ENCODE measurements at places on chromosomes 3 and 15.

- H3K4me1 ChIP-seq = peaks cover 23% of the 10 kb centered on the region
- no peak for DNase-seq
- no peak overlapping the region for H3K4me3 ChIP-seq
- no peaks in the 10 kb centered on the region for H3K27me3 ChIP-seq
- no peaks in the 10 kb centered on the region for H3K36me3 ChIP-seq
- no peak overlapping the region for H3K27ac ChIP-seq
These were observed 148.1 kb downstream of the NEK11 start for GRCh38 chr3:131174752-131175151.

DNA sequence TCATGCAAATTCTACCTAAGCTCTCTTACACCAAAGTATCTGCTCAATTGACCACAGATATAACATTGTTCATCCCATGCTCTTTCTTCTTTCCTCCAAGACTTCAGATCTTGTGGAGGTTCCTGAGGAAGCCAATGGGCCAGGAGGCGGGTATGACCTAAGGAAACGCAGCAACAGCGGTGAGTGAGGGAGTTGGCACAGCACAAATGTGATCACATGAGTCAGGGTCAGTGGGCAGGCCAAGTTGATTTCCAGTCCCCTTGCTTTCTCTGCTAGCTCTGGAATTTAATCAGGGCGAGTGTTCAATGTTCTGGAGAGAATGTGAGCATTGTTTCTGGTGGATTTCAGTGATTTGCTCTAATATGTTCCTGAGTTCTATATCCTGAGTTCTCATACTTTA, 112.7 kb downstream of the STAC start:
- no peak overlapping the region for H3K4me3 ChIP-seq
- DNase-seq = no peak
- H3K36me3 ChIP-seq = no peaks in the 10 kb centered on the region
- H3K27me3 ChIP-seq = no peaks in the 10 kb centered on the region

DNA sequence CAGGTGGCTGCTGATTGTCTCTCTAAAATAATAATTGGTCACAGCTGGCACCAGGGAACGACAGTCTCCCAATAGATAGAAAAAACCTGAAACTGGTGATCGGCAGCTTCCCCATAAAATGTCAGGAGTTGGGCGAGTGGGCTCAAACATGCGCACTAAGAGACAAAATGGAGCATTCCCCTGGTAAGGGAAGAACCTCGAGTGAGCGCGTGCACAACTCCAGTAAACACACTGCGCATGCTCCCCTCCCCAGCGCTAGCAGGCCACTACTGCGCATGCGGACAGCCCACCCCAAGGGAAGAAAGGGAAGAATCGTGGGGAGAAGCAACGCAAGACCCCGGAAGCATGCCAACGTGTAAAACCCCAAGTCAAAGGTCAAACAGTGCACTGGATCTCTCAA, 7.7 kb upstream of the STARD5 start:
- no peak overlapping the region for H3K27ac ChIP-seq
- H3K27me3 ChIP-seq = no peaks in the 10 kb centered on the region
- DNase-seq = no peak

DNA sequence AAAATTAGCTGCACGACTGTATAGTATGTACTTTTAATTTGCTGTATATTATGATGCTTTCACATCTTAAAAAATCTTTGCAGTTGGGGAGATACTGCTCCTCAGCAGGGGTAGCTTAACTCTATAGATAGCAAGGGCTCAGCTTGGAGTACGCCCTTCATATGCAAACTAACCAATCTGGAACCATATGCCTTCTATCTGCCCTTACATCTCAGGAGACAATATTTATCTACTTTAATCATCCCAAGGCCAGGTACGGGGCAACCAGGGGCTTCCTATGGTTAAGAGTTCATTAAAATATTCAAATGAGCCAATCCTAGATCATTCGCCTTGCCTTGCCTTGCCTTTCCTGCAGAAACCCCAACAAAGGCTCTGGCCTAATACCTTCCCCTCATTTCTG, 204.1 kb upstream of the ZBTB20 start:
- H3K27ac ChIP-seq = no peak overlapping the region
- no peak overlapping the region for H3K4me3 ChIP-seq
- DNase-seq = no peak
- H3K36me3 ChIP-seq = no peaks in the 10 kb centered on the region

DNA sequence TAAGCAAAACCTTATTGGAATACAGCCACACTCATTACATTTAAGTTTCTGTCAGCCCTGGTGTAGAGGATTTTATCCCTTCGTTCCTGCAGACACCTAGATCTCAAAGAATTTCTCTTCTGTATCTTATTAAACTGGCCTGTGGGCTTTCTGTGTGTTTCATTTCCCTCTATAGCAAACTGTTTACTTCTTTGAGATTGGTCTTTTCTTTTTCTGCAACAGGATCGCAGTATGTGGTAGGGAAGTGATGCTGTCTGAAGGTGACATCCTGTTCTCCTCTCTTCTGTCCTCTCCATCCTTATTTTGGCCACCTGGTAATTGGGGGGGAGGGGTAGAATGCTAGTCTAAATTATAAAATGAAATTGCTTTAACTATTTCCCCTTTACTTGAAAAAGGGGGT, 25.5 kb downstream of the ATP1B3 start:
- no peak overlapping the region for H3K27ac ChIP-seq
- H3K27me3 ChIP-seq = no peaks in the 10 kb centered on the region
- H3K36me3 ChIP-seq = peaks cover 14% of the 10 kb centered on the region
- peaks cover 17% of the 10 kb centered on the region for H3K4me1 ChIP-seq

- no peaks in the 10 kb centered on the region for H3K4me1 ChIP-seq
- no peak for DNase-seq
- no peak overlapping the region for H3K27ac ChIP-seq
These were observed 41.7 kb upstream of the SEC22A start for GRCh38 chr3:123159926-123160635.

- no peak for DNase-seq
- peaks cover 15% of the 10 kb centered on the region for H3K36me3 ChIP-seq
- H3K4me1 ChIP-seq = no peaks in the 10 kb centered on the region
These were observed 12.2 kb downstream of the NKIRAS1 start for GRCh38 chr3:23904545-23904944.

GRCh38 chr3:124149771-124150170, 157.8 kb upstream of the ROPN1 start:
- no peak overlapping the region for H3K27ac ChIP-seq
- no peaks in the 10 kb centered on the region for H3K36me3 ChIP-seq
- DNase-seq = no peak
- H3K27me3 ChIP-seq = no peaks in the 10 kb centered on the region
- H3K4me1 ChIP-seq = no peaks in the 10 kb centered on the region
- H3K4me3 ChIP-seq = no peak overlapping the region

DNA sequence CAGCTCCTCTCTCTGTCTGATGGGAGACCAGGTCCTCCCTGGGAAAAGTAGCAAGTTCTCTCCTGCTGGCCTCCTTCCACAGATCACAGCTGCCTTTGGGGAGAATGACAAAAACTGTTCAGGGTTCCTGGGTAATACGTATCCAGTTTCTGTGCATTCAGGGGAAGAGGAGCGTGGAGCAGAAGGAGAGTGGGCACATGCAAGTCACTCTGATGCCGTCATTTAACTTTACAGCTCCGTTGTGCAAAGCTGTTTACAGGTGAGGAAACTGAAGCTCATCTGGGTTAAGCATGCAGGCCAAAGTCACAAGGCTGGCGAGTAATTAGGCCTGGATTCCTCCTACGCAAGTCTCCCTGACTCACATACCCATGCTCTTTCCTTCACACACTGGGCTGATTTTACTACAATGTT, 7.5 kb upstream of the TM4SF1 start:
- no peak for DNase-seq
- no peak overlapping the region for H3K27ac ChIP-seq
- no peaks in the 10 kb centered on the region for H3K4me1 ChIP-seq
- no peak overlapping the region for H3K4me3 ChIP-seq
- no peaks in the 10 kb centered on the region for H3K36me3 ChIP-seq

DNA sequence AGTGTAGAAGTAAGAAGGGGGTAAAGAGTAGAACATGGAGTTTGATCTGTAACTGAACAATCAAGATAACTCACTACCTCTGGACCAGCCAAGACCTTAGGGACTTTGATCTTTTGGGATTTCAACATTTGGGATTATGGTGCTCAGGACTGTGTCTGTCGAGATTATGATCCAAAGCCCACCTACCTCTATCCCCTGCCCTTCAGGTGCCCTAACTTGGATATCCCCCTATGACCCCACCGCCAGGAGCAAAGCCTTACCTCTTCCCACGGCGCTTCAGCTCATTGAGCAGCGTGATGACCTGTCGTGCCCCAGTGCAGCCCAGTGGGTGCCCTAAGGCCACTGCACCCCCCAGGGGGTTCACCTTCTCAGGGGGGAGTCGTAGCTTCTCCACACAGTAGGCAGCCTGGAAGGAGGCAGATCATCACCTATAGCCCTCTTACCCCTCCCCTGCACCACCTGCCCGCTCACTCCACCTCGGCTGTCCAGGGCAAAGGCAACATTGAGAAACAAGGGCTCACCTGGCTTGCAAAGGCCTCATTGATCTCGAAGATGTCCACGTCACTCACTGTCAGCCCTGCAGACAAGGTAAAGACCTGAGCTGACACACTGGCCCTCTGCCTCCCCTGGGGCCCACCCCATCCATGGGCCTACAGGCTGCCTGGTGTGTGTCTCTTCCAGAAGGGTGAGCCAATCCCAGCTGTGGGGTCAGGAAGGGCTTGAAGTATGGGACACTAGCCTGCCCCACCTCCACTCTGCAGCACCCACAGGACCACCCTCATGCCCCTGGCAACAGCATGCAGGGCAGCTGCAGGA, 11.4 kb downstream of the ACAA1 start:
- peak overlapping the region; percentile 38 for H3K27ac ChIP-seq
- H3K4me3 ChIP-seq = no peak overlapping the region
- peaks cover 56% of the 10 kb centered on the region for H3K36me3 ChIP-seq
- H3K27me3 ChIP-seq = no peaks in the 10 kb centered on the region

DNA sequence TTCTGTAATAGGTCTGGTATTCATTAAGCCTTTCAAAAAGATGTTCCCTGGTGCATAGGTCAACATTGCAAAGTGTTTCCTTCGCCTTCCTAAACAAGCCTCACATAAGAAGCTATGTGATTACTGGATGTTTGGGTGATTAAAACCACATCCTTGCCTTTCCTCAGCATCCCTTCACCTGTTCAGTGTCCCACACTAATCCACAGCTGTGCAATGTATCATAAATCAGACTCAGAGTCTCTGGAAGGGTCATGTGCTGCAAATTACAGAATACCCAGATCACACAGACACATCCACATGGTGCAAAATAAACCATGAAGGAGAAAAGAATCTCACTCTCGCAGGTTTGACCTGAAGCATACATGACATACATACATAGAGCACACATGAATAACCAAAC, 164.7 kb upstream of the NSMCE3 start:
- no peak overlapping the region for H3K27ac ChIP-seq
- no peak overlapping the region for H3K4me3 ChIP-seq

- no peak for DNase-seq
- H3K4me3 ChIP-seq = no peak overlapping the region
- no peaks in the 10 kb centered on the region for H3K4me1 ChIP-seq
These were observed 51.7 kb downstream of the GPR176 start for GRCh38 chr15:39868396-39868795.

DNA sequence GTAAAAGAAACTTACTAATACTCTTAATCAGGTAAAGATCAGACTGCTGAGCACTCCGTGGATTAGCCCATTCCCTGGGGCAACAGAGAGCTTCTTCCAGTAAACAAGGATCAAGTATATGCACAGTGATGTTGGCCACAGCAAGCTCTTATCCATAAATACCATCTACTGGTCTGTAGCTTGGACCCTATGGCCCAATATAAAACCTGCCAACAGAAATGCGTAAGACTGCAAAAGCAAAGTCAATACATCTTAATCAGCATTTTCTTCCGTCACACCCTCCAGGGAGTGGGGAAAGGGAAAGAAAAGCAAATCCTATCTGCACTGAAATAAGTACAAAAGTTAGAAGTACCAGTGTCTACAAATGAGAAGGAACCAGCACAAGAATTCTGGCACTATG, 1082.1 kb downstream of the ZPLD1 start:
- H3K27me3 ChIP-seq = no peaks in the 10 kb centered on the region
- H3K36me3 ChIP-seq = no peaks in the 10 kb centered on the region
- H3K4me3 ChIP-seq = no peak overlapping the region
- H3K27ac ChIP-seq = no peak overlapping the region
- no peaks in the 10 kb centered on the region for H3K4me1 ChIP-seq

- H3K27me3 ChIP-seq = no peaks in the 10 kb centered on the region
- peaks cover 4% of the 10 kb centered on the region for H3K36me3 ChIP-seq
- no peak overlapping the region for H3K27ac ChIP-seq
- no peak for DNase-seq
- H3K4me3 ChIP-seq = no peak overlapping the region
These were observed 178.2 kb downstream of the TNIK start for GRCh38 chr3:171282041-171282440.

DNA sequence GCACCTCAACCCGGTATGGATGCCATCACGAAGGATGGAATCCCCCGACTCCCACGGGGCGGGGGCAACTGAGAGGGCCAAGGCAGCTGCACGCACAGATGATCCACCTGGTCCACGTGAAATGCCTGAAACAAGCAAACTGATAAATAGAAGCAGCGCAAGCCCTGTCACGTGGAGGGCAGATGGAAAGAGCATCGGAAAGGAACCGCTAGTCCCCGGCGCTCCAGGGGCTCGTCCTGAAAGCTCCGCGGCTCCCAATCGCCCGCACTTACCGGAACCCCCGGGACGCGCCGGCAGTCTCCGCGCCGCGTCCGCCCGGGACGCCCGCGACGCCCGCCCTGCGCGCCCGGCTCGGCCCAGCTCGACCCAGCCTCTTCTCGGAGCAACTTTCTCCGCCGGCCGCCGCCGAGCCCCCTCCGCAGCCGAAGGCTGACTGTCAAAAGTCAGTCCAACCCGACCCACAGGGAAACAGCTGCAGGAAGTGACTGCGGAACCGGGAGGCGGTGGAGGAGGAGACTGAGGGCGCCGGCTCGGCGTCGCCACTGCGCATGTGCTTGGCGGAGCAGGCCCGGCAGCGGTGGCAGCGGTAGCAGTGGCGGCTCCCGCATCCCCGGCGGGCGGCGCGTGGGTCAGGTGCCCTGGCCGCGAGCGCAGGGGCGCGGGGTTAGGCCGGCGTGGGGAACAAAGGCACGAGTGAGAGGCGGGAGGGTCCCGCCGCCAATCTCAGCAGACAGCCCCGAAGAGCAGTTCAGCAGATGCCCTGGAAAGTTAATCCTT, at the start of gene ZMAT3:
TSS of gene ZMAT3 (minus strand) at position 487 of the 777 bp plus-strand sequence. CDS start 4,057 bp downstream, outside the sequence.
- H3K4me1 ChIP-seq = peaks cover 26% of the 10 kb centered on the region
- DNase-seq = peak; percentile 66
- H3K36me3 ChIP-seq = peaks cover 8% of the 10 kb centered on the region
- H3K27ac ChIP-seq = peak within 1 kb of the TSS; percentile 79

- no peak for DNase-seq
- H3K4me1 ChIP-seq = peaks cover 21% of the 10 kb centered on the region
- peaks cover 1% of the 10 kb centered on the region for H3K36me3 ChIP-seq
- H3K27me3 ChIP-seq = no peaks in the 10 kb centered on the region
These were observed 9.6 kb downstream of the XCR1 start for GRCh38 chr3:46017720-46018119.

All from central memory CD8-positive, alpha-beta T cell (primary cell).